SK-N-MC (cell line): ENCODE measurements at places on chromosomes 5 and 9.
A peak's percentile ranks its signal among the peaks of the same experiment; 100 is the strongest.

- DNase-seq, result no peak
Measured at GRCh38 chr9:134189470-134190231, 25.3 kb upstream of the RNU6ATAC start.

- DNase-seq, result no peak
Measured at GRCh38 chr9:126112135-126112720, 214.4 kb upstream of the MVB12B start.

DNA sequence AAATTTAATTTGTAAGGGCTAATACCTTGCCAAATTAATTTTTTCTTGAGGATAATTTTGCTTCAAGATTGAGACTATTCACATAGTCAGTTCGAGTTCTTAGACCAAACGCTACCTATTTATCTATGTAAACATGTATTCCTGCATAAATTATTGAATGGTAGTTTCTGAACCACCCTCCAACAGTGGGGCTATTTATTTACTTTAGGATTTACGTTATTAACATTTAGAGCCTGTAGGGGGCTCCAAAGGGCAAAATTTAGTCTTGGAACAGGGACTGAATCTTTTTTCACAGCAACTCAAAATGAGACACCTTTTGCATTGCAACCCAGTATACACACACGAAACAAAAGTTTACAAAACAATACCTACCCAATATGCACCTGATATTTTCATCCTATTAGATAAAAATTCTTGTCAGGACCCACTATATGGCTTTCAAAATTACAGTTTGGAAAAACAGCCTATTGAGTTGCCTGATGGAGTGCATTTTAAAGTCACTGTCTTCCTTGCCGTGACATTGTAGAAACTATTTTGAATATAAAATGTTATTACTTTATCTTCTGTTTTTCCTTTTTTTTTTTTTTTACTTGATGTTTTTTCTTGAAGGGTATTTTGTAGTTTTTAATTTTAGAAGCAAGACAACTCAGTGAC lies 47.1 kb upstream of the POU4F3 start:
- DNase-seq, result peak; percentile 56

DNA sequence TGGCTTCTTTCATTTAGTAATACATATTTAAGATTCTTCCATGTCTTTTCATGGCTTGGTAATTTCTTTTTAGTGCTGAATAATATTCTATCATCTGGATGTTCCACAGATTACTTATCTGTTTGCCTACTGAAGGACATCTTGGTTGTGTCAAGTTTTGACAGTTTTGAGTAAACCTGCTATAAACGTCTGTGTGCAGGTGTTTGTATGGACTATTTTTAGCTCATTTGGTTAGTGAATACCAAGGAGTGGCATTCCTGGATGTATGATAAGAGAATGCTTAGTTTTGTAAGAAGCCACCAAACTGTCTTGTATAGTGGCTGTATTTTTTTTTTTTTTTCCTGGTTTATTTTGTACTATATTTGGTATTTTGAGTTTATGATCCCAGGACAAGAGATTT lies 38.4 kb downstream of the PRRC1 start:
- no peak for DNase-seq

GRCh38 chr9:69564557-69564956 lies 107.6 kb downstream of the APBA1 start:
- DNase-seq, result no peak

DNA sequence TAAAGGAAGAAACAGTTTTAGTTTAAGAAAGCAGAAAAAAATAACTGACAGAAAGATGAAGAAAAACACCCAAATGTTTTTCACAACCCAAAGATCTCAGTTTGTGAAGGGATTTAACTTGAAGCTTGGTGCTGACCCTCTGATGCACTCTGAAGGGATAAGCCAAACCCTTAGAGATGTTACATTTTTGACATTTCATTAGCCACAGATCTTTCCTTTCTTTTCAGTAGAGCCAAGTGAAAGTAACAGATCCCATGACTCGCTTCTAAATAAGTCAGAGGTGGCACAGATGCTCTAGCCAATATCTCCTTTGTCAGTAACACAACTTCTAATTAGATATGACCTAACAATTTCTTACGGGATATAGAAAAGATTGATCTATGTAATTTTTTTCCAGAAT lies 394.5 kb upstream of the EDIL3 start:
- no peak for DNase-seq

DNA sequence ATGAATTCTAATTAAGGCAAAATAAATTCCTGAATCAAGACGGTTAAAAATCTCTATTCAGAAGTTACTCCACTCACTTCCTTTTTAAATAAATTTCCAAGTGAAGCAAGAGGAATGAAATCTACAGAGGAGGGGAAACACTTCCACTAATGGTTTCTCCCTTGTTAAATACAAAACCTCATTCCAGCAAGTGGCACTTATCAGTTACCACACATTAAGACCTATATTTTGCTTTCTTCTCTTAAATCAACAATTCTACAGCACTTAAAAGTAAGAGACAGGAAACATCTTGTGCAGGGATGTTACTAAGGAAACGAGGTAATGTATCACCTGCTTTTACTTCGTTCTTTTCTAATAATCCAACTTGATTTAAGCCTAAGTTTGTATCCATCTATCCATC lies 172.6 kb downstream of the RAPGEF6 start:
- peak; percentile 22 for DNase-seq
